ENCODE measurements at places on chromosomes 2 and 18.

- DNase-seq: no peak
These were observed 144.2 kb upstream of the OTOS start for GRCh38 chr2:240284503-240285259.

DNA sequence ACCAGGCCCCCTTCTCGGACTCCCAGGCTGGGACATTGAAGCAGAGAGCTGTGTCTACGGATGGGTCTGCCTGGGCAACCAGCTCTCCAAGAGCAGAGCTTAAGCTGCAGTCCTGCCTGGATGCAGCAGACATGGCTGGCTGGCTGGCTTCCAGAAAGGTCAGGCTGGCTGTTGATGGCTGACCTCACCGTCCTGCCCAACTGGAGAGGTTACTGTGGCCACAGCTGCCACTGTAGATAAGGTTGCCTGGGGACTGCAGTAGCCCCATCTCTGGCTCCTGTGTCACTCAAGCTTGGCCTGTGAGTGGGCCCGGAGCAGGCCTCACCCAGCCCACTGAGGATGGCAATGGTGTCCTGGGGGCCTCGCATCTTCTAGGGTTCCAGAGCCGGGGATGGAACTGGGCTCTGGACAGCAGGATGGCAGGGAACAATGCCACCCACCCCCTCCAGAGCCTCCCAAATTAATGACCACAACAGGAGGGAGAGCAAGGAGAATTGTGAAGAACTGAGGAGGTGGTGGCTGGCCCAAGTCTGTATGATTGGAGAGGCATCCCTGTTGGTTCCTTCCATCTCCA lies 37.0 kb upstream of the FOSL2 start:
- no peak for DNase-seq

- DNase-seq: no peak
These were observed 3.0 kb downstream of the NEURL3 start for GRCh38 chr2:96501886-96502810.

GRCh38 chr2:19355416-19355821 lies 3.0 kb downstream of the OSR1 start:
- DNase-seq: no peak

- DNase-seq: no peak
These were observed 4.2 kb upstream of the SFXN5 start for GRCh38 chr2:73075477-73076373.

- DNase-seq: no peak
These were observed 54.7 kb downstream of the EML4 start for GRCh38 chr2:42223855-42224268.

DNA sequence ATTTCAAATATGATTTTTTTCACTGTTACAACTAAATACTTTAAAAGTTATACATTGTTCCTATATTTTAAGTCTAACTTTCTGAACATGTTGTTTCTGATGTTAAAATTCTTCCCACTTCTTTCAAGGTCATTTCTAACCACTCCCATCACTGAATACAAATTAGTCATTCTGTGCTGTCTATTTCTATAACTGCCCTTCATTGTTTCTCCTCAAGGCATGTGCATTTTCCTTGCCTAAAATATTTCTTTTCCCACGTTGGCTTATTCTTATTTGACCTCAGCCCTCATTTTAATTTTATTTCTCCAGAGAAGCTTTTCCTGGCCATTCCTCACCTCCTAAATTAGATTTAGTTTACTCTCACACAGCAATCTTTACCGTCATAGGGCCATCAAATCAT lies 198.9 kb upstream of the GULP1 start:
- DNase-seq: no peak

GRCh38 chr2:147639891-147640290 lies 204.9 kb upstream of the ACVR2A start:
- DNase-seq: no peak

- no peak for DNase-seq
These were observed 3.0 kb downstream of the METTL8 start for GRCh38 chr2:171430516-171431410.

- DNase-seq: no peak
These were observed 198.5 kb upstream of the GALNT5 start for GRCh38 chr2:157059036-157059435.

DNA sequence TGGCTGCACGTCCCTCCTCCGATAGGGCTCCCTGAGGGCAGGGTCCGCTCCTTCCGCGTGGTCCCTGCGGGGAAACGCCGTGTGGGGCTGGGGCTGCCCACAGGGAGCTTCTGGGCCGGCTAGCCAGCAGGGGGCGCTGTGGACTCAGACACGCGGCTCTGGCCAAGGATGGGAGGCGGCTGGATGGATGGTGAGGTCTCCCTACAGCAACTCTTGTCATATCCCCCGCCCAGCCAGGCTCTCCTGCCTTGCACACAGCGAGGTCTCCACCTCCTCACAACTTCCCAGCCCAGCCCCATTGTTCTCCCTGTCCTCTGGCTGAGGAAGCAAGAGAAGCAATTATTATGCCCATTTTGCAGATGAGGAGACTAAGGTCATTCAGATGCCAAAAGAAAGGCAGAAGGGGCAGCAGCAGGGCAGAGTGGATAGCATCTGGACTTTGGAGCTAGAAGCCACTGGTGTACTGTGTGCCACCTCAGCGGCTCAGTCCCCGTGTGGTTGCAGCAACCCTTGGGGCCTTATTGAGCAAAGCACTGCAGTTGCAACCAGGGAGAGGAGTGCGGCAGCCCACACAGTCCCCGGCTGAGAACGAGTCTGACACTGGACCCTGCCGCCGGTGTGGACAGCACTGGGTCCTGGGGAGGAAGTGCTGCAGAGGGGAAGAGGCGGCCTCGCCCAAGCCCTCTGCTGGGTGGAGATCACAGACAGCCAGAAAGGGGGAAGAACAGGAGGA lies 99.0 kb downstream of the ZFP36L2 start:
- peak; percentile 71 for DNase-seq

DNA sequence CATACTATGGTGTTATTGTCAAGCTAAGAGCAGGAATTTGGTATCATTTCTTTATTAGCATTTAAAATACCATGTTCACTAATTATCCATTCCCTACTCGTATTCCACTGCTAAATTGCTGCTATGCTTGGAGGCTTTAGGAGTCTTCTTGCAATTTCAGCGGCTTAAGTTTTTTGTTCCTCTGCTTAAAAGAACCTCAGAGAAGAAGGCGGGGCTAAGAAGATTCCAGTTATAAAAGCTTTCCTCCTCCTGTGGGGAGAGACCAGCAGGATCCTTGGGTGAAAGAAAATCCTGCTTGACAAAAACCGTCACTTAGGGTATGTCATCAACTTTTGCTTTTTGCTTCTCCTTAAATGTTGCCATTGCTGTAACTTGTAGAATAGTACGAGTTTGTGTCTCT lies at the start of gene TRPM8:
Gene TRPM8 (plus strand): TSS at position 258 of the 400 bp plus-strand sequence. CDS start 9,165 bp downstream, outside the sequence.
- no peak for DNase-seq

GRCh38 chr2:172114579-172114978 lies 11.9 kb upstream of the DLX2 start:
- no peak for DNase-seq

- no peak for DNase-seq
These were observed 30.9 kb upstream of the SERPINB12 start for GRCh38 chr18:63511285-63511684.

Measured in stimulated activated CD8-positive, alpha-beta memory T cell treated with anti-CD3 and anti-CD28 coated beads, Interleukin-7, amount 100 ng/mL, for 4 hours (primary cell).